Activated naive CD4-positive, alpha-beta T cell treated with anti-CD3 and anti-CD28 coated beads, Interleukin-2, amount 50 U/mL, for 16 hours (primary cell): ENCODE measurements at places on chromosomes 6 and 20.

DNA sequence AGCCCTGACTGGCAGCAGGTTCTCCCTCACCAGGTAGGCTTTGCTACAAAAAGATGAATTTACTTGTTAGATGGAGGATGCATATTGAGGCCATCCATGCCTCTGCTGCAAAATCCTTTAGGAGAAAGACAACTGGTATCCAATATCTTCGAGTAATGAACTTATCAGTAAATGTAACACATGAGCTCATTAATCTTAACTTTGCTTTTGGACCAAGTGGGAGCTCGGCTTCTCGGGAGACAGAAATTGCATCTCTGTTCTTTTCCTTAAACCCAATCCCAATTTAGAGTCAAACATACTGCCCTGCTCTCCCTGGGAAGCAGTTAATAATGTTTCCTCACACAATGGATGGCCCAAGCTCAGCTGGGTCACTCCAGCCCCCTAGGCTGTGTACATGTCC is 330.5 kb downstream of the ZFAND3 start:
- no peak for DNase-seq

- no peak for DNase-seq
These were observed 12.7 kb upstream of the IFNGR1 start for GRCh38 chr6:137231895-137232294.

GRCh38 chr6:149938571-149939355 is 3.1 kb upstream of the ULBP2 start:
- peak; percentile 46 for DNase-seq

GRCh38 chr6:139533573-139534471 is 159.4 kb upstream of the CITED2 start:
- no peak for DNase-seq

- DNase-seq: no peak
These were observed 594.2 kb upstream of the CHD6 start for GRCh38 chr20:42212391-42212790.

GRCh38 chr6:23137611-23138010 is 568.2 kb downstream of the HDGFL1 start:
- DNase-seq: no peak

DNA sequence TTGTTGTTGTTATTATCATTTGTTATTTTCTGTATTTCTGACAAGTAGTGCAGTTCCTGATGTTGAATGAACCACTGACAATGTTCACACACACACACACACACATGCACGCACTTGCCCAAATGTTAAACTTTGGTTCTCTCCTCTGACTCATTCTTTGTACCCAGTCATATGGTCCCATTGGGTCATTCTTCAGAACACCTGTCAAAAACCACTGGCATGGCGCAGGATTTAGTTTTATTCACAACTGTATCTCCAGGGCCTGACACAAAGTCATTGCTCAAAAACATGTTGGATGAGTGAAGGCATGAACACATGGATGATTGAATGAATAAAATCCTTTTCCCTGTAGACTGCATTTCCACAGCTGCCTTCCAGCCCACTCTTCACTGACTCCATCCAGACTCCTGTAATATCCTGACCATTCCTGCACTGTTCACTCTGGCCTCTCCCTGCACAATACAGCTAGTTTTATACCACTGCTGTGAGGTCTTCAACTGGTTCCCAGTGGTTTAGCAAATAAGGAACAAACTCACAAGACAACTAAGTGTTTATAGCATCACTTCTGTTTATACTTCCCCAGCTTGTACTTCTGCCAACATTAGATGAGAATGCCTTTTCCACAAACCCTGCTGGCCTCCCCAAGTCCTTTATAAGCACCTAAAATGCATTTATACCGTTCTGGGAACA is 6.9 kb upstream of the CST11 start:
- DNase-seq: no peak

- DNase-seq: no peak
These were observed 375.4 kb downstream of the CDKAL1 start for GRCh38 chr6:20909621-20910020.

GRCh38 chr6:111427341-111428116 is 55.5 kb downstream of the REV3L start:
- DNase-seq: no peak

GRCh38 chr20:40702504-40702903 is 13.5 kb upstream of the MAFB start:
- DNase-seq: no peak

DNA sequence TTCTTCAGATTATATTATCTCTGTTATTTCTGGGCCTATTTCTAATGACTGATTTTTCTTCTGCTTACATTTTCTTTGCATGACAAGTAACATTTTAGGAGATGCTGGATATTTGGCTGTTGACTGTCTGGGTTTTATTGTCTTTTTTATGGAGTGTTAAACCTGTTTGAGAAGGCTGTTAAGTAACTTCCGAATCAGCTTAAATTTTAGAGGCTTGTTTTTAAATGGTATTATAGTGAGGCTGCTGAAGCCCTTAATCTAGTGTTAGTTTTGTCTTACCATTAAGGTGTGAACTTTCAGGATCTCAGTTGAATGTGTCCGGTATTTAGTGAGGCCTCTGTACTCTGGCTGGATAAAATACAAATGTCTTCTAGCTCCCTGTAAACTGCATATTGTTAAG is 109.8 kb downstream of the EYA4 start:
- no peak for DNase-seq

DNA sequence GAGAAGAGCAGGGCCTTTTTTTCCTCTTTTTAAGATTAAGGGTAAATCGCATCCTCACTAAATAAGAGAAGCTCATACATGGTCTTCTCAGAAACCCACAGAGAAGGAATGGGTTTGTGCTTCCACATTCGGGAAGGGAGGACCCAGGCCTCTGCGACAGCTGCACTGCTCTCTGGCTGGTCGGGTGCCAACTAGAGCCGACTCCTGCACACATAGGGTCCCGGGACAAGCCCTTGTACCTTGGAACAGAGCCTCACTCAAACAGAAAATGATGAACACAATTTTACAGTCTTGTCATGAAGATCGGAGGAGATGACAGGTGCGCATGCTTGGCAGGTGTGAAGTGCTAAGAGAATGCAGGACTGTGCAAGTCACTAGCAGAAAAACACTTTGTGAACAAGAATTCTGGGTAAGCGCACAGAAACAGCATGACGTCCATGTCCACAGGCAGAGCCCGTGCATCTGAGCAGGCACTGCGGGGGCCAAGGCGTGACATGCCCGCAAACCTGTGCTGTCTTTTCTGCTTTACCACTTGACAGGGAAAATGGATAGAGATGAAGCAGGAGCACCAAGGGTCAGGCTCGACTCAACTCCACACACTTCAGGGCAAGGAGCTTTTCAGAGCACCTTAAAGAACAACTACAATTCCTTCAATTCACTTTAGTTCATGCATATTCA is 101.0 kb upstream of the MPC1 start:
- no peak for DNase-seq

- DNase-seq: no peak
These were observed 2.3 kb upstream of the OCSTAMP start for GRCh38 chr20:46552460-46553420.

DNA sequence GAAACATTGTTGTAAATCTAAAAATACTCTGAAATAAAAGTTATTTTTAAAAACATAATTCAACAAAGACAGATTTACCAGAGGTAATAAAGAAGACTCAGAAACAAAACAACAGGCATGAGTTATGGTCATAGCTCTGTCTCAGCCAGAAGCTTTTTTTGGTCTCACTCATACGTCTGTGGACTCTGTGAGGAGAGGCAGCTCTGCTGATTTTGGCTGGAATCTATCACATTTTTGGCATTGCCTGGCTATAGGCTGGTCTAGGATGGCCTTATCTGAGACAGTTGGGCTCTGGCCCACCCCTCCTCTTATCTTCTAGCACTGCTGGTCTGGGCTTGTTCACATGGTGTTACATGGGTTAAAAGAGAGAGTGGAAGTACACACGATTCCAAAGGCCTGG is 514.0 kb upstream of the BTBD3 start:
- no peak for DNase-seq

DNA sequence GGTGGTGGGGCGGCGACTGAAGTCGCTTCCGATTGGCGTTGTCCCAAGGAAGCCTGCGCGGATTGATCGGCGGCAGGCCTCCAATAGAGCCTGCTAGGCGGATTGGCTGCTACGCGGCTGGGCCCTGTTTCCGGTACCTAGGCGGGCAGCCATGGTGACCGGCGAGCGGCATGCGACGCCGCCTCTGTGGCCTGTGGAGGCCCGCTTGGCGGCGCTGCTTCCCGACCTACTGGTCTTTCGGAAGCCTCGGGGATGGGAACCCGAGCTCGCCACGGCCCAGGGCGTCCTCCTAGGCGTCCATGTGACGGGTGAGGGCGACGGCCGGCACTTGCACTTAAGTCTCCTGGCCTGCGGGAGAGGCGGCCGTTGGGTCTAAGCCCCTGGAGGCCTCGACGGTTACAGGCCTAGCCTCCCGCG is 28.1 kb downstream of the NFYA start:
- peak; percentile 40 for DNase-seq

DNA sequence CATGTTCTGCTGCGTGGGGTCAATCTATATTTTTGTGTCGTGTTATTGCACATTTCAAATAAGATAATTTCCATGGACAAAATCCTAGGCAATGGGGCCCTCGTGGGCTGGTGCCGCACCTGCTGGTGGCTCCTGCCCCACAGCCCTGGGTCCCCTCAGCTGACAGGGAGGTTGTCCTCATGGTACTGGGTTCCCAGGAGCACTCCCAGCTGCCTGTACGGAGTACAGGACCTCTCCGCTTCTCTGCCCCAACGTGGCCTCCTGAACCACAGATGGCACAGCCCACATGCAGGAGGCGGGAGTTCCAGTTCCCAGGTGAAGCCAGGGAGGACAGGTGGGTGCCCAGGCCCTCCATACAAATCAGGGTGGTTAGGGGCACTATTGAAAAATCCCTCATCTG is 243.5 kb downstream of the SMOC2 start:
- no peak for DNase-seq

GRCh38 chr6:74152096-74152675 is 456.2 kb downstream of the CD109 start:
- no peak for DNase-seq

GRCh38 chr6:168658059-168658458 is 217.1 kb downstream of the SMOC2 start:
- DNase-seq: no peak

- DNase-seq: no peak
These were observed 30.0 kb upstream of the TGM2 start for GRCh38 chr20:38194971-38195504.

DNA sequence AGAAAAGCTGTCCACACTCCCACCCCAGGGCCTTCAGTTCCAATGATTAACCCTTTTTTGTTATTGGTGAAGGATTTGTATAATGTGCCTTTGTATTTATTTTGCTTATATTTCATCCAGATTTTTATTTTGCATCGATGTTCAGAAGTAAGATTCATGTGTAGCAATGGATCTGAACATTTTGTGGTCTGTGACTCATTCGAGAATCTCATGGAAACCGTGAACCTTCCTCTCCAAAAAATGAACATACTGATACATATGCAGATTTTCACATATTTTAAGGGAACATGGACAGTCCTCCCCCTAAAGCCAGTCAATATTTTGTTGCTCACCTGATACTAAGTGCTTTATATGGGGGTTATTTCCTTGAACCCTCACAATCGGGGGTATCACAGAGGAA is 421.8 kb upstream of the SOX4 start:
- DNase-seq: no peak

GRCh38 chr20:56933331-56933698 is 304.2 kb downstream of the TFAP2C start:
- DNase-seq: no peak

DNA sequence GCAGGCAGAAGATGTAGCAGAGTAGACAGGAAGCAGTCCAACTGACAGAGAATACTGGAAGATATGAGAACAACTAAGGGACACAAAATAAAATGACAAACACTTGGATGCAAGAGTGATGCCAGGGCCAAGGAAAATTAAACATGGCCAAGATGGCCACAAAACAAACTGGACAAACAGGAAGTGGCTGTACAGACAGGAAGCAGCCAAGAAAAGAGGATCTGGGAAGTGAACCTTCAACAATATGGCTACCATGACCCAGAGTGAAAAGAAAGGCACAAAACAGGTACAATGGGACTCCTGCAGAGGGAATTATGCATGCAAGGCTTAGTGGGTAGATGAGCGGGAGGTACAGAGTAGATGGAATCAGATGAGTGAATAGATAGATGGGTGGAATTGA is 29.1 kb downstream of the HLA-DPB1 start:
- no peak for DNase-seq

- DNase-seq: no peak
These were observed 7.1 kb downstream of the VEGFA start for GRCh38 chr6:43776799-43777776.

GRCh38 chr20:58722877-58723627 is 30.5 kb downstream of the NPEPL1 start:
- DNase-seq: no peak

GRCh38 chr6:151811081-151811480 is 3.6 kb downstream of the ESR1 start:
- DNase-seq: no peak

DNA sequence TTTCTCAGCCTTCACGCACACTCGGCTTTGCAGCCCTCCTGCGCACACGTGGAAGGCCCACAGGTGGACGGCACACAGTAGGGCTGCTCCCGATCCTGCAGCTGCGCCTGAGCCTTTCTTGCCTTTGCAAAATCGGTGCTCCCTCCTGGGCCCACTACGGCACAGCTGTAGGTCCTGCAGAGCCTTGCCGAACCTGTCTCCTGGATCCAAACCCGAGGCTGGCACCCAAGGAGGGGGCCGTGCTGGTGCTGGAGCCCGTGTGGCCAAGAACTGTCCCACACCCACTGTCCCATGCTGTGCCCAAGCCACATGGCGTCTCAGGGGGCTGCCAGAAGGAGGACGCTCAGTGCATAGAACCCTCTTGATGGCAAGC is 227.4 kb downstream of the TTLL2 start:
- no peak for DNase-seq

DNA sequence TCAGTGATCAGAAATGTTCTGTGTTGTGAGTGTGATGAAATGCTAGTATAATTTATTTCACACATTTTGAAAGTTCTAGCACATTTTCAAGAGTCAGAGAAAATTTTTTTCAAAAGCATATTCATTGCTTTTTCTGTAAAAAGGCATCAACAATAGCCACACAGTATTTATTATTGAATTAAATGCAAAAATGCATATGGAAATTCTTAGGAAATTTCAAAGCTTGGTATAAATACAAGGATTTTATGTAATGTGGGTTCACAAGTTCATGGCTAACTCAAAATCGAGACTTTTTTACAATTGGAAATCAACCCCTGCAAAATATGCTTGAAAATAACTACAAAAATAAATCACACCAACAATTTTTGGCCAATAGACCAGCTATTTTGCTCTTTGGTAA is 302.0 kb upstream of the ECI2 start:
- no peak for DNase-seq

DNA sequence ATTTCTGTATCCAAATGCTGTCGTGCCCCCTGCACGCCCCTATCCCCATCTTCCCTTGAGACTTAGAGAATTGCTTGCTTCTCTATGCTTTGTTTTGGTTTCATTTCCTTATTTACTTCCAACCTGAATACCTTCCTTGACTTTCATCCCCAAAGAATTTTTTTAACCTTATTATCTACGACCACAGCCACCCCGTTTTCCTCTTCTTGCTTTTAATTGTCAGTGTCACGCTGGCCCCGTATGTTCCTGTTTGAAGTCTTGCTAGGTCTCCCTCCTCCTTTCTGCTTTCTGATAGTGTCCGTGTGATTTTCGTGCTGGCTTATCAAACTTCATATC is 40.1 kb downstream of the RNF217 start:
- DNase-seq: no peak
